Endodermal cell (in vitro differentiated cells): ENCODE measurements at places on chromosomes 1 and 21.

GRCh38 chr1:66395202-66396061, 138.5 kb upstream of the SGIP1 start:
- DNase-seq, result no peak

- no peak for DNase-seq
Measured at GRCh38 chr1:246213036-246213435, 294.0 kb downstream of the SMYD3 start.

DNA sequence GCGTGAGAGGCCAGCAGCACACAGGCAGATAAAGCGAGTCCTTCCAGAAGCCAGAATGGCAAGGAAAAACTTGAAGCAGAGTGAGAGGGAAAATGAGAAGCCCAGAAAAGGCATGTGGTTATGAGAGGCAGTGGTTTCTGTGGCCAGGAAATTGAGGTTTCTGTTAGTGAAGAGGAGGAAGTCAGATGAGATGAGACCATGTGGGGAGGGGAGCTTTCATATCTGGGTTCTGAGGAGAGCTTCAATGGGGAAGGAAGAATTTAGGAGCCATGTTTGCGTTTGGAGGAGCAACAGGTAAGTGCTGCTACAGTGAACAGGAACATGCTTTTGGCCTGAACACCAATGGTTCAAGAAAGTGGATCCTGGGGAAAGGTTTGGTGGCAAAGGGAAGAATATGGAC, 6.1 kb upstream of the CD1A start:
- no peak for DNase-seq

DNA sequence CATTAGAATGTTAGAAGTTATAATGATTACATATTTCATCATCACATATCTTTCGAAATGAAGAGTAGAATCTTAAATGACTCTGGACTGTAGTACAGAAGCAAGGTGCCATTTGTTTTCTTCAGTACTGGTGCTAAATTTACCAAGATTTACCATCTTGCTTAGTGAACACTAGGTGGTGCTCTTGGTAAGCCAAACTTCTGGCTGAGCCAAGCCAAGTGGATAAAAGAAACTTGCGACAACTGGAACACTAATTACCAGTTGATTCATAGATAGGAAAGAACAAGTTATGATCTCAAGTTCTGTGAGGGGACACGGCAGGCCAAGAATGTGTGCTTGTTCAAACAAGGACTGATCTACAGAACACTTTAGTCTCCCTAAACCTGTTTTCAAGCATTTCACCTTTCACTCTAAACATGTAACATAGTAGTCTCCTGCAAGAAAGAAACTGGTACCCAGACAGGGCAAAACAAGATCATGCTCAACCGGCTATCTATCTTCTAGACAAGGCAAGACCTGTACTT, 19.8 kb downstream of the SPRTN start:
- peak; percentile 61 for DNase-seq

DNA sequence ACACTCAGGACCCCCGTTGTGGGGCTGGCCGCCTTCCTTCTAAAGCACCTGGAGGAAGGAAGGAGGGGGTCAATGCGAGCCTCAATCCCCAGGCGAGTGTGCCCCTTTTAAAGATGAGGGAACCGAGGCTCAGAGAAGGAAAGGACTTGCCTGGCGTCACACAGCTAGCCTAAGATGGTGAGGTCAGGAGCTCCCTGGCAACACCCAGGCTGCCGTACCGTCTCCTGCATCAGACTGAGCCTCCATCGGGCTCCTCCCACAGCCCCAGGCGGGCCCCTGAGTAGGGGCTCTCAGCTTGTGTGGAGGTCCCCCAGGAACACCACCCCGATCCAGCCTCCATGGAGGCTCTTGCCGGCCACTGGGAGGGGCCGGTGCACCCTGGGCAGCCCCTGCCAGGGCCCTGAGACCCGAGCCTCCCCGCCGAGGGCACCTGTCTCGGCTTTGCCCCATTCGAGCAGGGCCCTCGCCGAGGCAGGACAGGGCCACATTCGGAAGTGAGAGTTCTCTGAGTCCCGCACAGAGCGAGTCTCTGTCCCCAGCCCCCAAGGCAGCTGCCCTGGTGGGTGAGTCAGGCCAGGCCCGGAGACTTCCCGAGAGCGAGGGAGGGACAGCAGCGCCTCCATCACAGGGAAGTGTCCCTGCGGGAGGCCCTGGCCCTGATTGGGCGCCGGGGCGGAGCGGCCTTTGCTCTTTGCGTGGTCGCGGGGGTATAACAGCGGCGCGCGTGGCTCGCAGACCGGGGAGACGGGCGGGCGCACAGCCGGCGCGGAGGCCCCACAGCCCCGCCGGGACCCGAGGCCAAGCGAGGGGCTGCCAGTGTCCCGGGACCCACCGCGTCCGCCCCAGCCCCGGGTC, at the start of gene AIRE:
AIRE (plus strand) TSS at position 739 of the 855 bp plus-strand sequence. CDS start 131 bp downstream, outside the sequence.
- DNase-seq, result peak; percentile 78

GRCh38 chr1:21030181-21030580, 146.5 kb downstream of the EIF4G3 start:
- no peak for DNase-seq

DNA sequence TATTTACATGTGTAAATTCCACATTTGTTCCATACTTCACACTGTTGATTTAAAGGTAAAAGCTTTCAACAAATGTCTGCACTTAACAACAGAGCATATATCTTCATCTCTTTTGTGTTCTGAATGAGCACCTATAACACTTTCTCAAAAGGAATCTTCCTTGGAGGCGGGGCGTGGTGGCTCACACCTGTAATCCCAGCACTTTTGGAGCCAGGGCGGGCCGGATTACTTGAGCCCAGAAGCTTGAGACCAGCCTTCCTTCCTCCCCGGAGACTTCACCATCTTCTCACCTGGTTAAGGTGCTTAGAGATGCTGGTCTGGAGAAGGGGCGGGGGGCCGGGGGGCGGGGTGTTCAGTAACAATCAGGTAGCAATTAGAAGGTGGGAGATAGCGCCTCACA, 16.5 kb downstream of the RYR2 start:
- peak; percentile 71 for DNase-seq

DNA sequence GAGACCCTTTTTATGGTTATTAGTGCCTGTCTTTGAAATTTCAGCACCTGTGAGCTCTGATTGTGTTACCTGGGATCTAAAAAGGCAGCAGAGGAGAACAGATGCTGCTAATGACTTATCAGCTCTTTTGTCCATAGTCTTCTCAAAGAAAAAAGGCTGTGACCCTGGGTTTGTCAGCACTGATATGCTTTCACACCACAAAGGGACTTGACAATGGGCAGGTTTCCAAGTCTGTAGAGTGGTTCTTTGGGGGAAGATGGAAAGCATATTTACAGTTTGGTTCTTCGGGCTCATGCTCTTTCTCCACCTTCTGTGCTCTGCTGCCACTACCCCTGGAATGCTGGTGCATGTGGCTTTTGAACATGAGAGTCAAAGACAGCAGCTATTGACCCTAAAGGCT, 32.0 kb downstream of the DNAJC6 start:
- DNase-seq, result no peak

DNA sequence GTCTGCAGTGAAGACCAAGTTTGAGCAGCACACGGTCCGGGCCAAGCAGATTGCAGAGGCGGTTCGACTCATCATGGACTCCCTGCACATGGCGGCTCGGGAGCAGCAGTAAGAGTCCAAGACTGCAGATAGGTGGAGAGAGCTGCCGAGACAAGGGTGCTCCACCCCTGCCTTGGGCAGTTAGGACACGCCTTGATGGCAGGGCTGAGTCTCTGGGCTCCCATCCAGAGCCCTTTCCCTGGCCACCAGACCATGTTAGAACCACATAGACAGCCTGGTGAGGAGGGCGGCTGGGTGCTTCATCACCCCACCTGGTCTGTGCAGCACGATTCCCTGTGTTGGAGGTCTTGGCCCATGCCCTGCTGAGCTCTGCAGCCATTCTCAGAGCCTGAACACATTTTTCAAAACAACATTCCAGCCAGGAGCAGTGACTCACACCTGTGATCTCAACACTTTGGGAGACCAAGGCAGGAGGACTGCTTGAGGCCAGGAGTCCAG, 17.3 kb upstream of the MIIP start:
- no peak for DNase-seq

DNA sequence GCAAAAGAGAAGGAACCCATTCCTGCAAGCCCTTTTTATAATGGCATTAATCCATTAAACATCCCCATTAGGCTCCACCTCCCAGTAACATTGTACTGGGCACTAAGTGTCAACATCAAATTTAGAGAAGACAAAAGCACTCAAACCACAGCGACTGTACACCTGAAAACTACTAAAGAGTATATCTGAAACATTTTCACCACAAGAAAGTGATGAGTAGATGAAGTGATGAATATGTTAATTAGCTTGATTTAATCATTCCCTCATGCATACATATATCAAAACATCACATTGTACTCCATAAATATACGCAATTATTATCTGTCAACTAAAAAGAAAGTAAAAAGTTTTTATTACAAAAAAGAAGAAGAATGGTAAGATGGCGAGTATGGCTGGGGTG, 26.4 kb downstream of the ACP6 start:
- no peak for DNase-seq

GRCh38 chr1:174836543-174836942, 163.2 kb upstream of the CACYBP start:
- no peak for DNase-seq

- DNase-seq, result no peak
Measured at GRCh38 chr1:231460614-231461013, 38.5 kb upstream of the EGLN1 start.

- DNase-seq, result no peak
Measured at GRCh38 chr1:100415498-100415778, 63.1 kb downstream of the CDC14A start.

DNA sequence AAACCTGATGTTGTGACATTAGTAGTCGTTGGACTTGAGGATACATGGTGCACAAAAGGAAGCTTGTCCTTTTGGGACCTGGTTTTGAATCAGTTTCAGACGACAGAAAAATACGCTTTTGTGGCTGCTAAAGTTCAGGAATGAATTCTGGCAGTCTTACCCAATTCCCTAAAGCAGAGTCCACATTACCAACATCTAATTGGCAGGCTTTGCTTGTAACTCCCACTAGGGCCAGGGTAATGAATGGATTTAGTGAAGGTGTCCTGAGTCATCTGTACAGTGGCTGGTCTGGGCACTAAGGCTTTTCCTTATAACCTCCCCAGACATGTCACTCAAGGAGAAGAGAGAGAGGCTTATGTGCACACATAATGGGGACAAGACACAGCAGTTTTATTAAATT, 66.2 kb upstream of the RNPC3 start:
- no peak for DNase-seq

DNA sequence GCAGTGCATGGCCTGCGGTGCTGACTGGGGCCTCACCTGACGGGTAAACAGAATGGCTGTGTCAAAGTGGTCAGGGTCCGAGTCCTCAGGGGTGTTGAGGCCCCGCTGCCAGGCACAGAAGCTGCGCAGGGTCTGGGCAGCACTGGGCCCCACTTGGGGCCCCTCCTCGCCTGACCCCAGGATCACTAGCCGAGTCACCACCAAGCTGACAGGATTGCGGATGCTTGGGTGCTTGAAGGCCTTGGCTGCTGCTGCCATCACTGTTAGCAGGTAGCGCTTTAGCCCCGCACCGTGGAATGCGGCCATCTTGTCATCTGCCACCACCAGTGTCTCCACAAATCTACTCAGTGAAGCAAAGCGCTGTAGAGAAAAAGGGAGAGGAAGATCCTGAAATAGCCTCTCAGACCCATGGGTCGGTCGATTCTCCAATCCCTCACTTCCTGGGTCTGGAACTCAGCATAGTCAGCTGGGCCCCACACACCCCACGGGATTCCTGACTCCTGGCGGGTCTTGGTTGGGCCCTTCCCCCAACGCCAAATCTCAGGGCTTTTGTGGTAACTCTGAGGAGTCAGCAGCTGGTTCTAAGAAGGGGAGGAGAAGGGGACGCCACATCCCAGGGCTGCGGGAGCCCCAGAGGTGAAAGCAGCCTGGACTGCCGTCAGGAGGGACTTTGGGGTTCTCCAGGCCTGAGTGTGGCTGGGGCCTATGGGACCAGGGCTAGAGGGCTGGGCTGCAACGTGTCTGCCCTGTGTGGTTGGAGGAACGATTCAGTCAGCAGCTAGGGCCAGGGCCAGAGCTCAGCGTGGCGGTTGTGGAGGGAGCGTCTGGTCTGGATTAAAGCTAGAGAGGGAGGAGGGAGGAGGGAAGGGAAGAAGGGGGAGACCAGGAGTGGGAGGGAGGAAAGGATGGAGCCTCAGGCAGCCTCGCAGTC, 2.1 kb downstream of the ADAMTS4 start:
- DNase-seq, result peak; percentile 57

DNA sequence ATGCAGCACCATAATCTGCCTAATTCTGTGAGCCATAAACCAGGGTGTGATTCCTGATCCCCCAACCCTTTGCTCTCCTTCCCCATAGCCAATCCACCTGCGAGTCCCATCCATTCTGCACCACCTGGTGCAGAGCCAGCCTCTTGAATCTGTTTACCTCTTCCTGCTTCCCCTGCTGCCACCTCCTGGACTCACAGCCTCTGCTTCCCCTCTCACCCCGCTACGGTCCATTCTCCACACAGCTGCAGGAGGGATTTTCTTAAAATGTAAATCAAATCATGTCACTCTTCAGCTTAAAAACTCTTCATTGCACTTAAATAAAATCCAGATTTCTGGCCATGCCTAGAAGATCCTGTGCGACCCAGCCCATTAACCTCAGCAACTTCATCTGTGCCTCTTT, 186.7 kb downstream of the FOXD2 start:
- peak; percentile 91 for DNase-seq

GRCh38 chr1:240306673-240307072, 215.0 kb downstream of the FMN2 start:
- no peak for DNase-seq

- no peak for DNase-seq
Measured at GRCh38 chr21:44969931-44970755, 30.3 kb downstream of the SLX9 start.

DNA sequence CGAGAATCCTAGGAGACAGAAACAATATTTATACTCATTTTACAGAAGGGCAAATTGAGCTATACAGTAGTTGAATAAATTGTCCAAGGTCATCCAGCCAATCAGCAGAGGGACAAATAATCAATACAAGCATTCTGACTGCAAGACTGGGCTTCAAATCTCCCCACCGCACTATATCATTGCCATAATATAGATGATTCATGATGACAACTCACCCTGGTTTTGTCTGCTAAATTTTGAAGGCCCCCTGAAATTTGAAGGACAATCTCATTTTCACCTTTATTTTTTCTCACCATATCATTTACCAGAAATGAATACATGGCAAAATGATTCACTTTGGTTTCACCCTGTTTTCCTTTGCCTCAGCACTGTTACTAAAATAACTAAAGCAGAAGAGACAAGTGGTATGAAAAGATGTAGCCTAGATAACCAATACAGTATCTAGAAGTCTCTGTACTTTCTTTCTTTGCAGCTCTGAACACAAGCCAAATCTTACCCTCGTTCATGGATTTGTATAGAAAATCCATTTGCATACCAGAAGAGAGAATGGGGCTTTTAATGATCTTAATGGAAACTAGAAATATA, 292.5 kb downstream of the TTLL7 start:
- DNase-seq, result no peak
